Sigmoid colon (tissue), 7 donors: ENCODE measurements at places on chromosomes 7 and 10. TPM values are rescaled to one million over a fixed set of nuclear protein-coding genes. Genes with fewer than 3 reads are reported as not detected.

DNA sequence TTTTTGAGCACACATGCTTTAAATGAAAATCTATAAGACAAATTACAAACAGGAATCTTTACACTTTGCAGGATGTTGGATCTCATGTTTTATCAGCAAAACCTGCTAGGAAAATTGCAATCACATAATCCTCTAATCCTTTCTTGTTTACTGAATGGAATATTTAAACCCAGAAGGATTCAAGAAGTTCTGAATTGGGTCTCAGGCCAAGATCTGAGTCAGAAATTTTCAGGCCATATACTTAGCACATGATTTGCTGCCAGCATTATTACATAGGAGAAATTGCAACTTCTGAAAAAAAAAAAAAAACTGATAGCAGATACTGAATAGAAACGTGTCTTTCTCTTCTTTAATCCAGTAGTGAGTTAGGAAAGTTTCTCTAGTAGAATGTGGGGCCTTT lies 1005.3 kb upstream of the POT1 start:
- no peaks in the 10 kb centered on the region for H3K27me3 ChIP-seq
- no peak overlapping the region for H3K27ac ChIP-seq
- no peaks in the 10 kb centered on the region for H3K4me1 ChIP-seq

Gene LBX1
- total RNA-seq: not detected

DNA sequence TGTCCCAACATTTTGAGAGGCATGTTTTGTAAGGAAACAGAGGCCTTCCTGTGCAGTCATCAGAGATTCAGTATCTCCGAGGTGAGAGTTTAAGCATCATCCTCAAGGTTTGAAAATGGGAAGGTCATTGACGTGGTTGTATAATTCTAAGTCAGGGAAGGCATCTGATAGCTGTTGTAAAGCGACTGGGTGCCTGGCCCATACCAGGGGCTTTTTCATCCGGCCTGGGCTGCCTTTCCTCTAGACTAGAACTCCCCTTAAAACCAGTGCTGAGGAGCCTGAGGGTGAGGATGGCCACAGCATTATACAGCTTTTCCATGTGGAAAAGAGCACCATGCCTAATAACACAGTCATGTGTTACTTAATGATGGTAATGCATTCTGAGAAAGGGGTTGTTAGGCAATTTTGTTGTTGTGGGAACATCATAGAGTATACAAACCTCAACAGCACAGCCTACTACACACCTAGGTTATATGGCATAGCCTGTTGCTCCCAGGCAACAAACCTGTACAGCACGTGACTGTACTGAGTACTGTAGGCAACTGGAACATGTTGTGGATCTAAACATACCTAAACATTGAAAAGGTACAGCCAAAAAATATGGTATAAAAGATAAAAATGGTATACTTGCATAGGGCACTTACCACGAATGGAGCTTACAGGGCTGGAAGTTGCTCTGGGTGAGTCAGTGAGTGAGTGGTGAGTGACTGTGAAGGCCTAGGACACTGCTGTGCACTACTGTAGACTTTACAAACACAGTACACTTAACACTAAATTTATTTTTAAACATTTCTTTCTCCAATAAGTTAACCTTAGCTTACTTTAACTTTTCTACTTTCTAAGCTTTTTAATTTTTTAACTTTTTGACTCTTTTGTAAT lies 13.5 kb upstream of the CACUL1 start:
- H3K4me1 ChIP-seq: no peaks in the 10 kb centered on the region
- H3K27me3 ChIP-seq: no peaks in the 10 kb centered on the region
- DNase-seq: no peak
- no peak overlapping the region for H3K4me3 ChIP-seq
- H3K27ac ChIP-seq: no peak overlapping the region

GRCh38 chr10:116476461-116476860 lies 48.8 kb downstream of the PNLIPRP3 start:
- no peaks in the 10 kb centered on the region for H3K36me3 ChIP-seq
- peaks cover 21% of the 10 kb centered on the region for H3K4me1 ChIP-seq
- no peak overlapping the region for H3K27ac ChIP-seq
- H3K4me3 ChIP-seq: no peak overlapping the region
- no peaks in the 10 kb centered on the region for H3K27me3 ChIP-seq

DNA sequence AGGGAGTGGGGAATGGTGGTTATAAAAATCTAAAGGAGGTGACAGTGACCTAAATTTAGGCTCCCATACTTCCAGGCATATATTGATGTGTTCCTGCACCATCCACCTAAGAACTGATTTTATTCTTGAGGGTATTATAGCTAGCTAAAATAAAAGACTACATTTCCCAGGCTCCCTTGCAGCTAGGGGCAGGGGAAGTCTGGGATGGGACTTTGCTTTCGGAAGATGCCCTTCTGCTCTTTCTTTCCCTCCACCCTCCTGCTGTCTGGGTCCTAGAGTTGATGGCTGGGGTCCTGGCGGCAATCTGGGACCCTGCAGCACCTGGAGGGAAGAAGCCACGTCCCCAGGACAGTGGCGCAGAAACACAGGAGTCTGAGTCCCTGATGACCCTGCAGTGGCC lies 53.8 kb upstream of the SAMD8 start:
- H3K4me3 ChIP-seq: no peak overlapping the region
- H3K36me3 ChIP-seq: no peaks in the 10 kb centered on the region
- no peaks in the 10 kb centered on the region for H3K4me1 ChIP-seq
- DNase-seq: no peak
- H3K27me3 ChIP-seq: no peaks in the 10 kb centered on the region
- no peak overlapping the region for H3K27ac ChIP-seq

DNA sequence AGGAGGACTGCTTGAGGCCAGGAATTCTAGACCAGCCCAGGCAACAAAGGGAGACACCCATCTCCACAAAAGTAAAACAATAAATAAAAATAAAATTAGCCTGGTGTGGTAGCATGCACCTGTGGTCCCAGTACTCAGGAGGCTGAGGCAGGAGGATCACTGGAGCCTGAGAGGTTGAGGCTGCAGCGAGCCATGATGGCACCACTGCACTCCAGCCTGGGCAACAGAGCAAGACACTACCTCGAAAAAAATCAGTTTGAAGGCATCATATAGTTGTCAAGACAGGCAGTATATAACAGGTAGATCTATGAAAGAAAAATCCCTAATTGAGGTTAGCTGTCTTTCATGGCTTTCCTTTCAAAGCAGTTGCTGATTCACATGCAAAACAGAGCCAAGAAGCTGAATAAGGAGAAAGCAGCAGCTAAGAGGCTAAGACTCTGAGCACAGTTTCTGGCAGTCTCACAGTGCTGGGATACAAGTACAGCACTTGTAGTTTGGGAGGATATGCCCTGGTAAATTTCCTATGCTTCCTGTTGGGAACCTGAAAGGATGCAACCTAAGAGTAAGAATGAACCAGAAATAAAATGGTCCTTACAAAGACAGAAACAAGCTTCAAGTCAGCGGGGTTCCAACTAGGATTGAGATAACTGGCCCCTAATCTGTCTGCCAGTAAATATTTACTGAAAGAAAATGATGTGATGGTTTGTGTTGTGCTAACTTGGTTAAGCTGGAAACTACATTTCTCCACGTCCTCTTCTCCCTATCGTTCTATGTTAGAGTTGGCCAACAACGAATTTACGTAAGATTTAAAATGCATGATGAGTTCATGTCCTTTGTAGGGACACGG lies 368.5 kb upstream of the HPS1 start:
- no peak overlapping the region for H3K27ac ChIP-seq
- H3K4me1 ChIP-seq: no peaks in the 10 kb centered on the region
- H3K27me3 ChIP-seq: no peaks in the 10 kb centered on the region

Gene HMX2
- total RNA-seq: 0.55 TPM

GRCh38 chr7:31437250-31437865 lies 76.5 kb upstream of the ITPRID1 start:
- H3K4me3 ChIP-seq: no peak overlapping the region
- H3K27me3 ChIP-seq: no peaks in the 10 kb centered on the region
- H3K4me1 ChIP-seq: no peaks in the 10 kb centered on the region
- DNase-seq: no peak
- H3K27ac ChIP-seq: no peak overlapping the region
- H3K36me3 ChIP-seq: no peaks in the 10 kb centered on the region

Gene GNAI1
- total RNA-seq: 50.9 TPM

DNA sequence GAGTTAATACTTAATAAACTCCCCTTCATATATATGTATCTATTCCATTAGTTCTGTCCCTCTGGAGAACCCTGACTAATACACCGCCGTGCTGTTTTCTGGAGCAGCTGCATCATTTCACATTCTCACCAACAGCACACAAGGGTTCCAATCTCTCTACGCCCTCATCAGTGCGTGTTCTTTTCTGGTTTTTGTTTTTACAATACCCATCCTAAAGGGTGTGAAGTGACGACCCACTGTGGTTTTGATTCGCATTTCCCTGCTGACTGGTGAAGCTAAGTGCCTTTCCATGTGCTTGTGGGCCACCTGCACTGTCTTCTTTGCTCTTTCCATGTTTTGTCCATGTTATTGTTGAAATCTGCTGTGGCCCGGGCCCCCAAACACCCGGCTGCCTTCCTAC lies 11.0 kb upstream of the INSIG1 start:
- no peak overlapping the region for H3K4me3 ChIP-seq
- no peaks in the 10 kb centered on the region for H3K4me1 ChIP-seq
- no peak overlapping the region for H3K27ac ChIP-seq
- no peak for DNase-seq

Gene MLXIPL
- total RNA-seq: 2.5 TPM

- no peak for DNase-seq
- no peak overlapping the region for H3K4me3 ChIP-seq
- H3K27ac ChIP-seq: no peak overlapping the region
- no peaks in the 10 kb centered on the region for H3K36me3 ChIP-seq
- no peaks in the 10 kb centered on the region for H3K27me3 ChIP-seq
Observed at GRCh38 chr7:11911900-11912299, 79.9 kb upstream of the THSD7A start.

GRCh38 chr7:151232917-151233701 lies 826 bp downstream of the CHPF2 start:
- H3K27ac ChIP-seq: peak overlapping the region; percentile 84
- DNase-seq: peak; percentile 70
- H3K36me3 ChIP-seq: peaks cover 34% of the 10 kb centered on the region
- H3K4me3 ChIP-seq: peak overlapping the region; percentile 98
- peaks cover 18% of the 10 kb centered on the region for H3K4me1 ChIP-seq

DNA sequence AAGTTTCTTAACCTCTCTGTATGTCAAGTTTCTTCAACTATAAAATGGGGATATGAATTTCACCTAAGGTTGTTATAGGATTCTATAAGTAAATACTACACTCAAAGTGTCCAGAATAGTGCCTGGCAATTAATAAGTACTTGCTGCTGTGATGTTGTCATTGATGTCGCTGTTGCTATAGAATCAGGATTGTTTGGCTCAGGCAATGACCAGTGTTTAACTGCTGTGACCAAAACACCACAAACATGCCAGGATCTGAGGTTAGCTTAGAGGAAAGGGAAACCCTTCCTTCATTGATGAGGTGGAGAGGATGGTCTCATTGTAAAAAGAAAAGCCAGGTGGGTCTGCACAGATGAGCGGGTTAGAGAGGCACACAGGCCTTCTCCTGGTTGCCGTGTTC lies 223.1 kb upstream of the INHBA start:
- H3K27me3 ChIP-seq: no peaks in the 10 kb centered on the region
- H3K27ac ChIP-seq: no peak overlapping the region
- H3K4me3 ChIP-seq: no peak overlapping the region
- peaks cover 7% of the 10 kb centered on the region for H3K4me1 ChIP-seq

- H3K36me3 ChIP-seq: no peaks in the 10 kb centered on the region
- no peaks in the 10 kb centered on the region for H3K27me3 ChIP-seq
- DNase-seq: peak; percentile 45
Observed at GRCh38 chr7:159086301-159086925, 58.3 kb downstream of the VIPR2 start.

- H3K27ac ChIP-seq: no peak overlapping the region
- no peaks in the 10 kb centered on the region for H3K36me3 ChIP-seq
- no peak for DNase-seq
- no peaks in the 10 kb centered on the region for H3K27me3 ChIP-seq
- H3K4me3 ChIP-seq: no peak overlapping the region
- no peaks in the 10 kb centered on the region for H3K4me1 ChIP-seq
Observed at GRCh38 chr10:123229927-123230630, 75.9 kb downstream of the BUB3 start.

DNA sequence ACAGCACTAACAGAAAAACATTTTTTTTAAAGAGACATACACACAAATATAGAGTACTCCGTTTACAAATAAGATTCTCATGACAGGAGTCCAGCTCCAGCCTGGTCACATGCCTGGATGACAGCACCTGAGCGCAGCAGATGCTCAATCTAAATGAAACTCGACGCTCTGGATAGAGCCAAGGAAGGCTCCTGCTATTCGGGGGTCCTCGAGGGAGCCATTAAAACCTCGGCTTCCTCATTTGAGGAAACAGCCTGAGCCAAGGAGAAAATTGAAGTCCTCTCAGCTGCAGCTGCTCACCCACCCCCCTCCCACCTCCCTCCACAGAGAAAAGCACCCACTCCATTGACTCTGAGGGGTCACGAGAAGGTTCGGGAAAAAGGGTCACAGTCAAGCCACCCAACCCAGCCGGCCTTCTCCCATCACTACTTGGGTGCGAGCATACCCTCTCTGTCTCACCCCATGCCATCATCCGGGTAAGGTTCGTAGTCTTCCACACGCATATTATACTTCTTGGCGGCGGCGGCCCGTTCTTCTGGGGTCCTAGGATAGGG lies 673 bp downstream of the NDUFB8 start:
- H3K27me3 ChIP-seq: no peaks in the 10 kb centered on the region
- H3K36me3 ChIP-seq: peaks cover 23% of the 10 kb centered on the region
- peak overlapping the region; percentile 91 for H3K27ac ChIP-seq
- H3K4me1 ChIP-seq: peaks cover 22% of the 10 kb centered on the region

DNA sequence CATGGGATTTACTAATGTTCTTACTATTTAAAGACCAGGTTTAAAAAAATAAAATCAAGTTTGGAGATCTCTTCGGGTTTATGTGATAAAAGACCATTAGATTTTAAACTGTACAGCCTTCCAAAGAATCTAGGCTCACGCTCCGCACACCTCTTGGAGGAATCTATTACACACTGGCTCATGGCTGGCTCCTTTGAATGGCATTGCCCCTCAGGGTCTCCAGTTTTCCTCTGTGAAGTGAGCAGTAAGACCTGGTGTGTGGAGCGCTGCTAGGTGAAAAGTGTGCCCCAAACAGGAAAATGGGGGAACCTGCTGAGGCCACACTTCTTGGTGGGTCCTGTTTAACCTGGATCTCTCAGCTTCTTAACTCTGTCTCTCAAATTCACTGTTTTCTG lies 142.3 kb downstream of the KAT6B start:
- no peak overlapping the region for H3K4me3 ChIP-seq
- H3K27me3 ChIP-seq: no peaks in the 10 kb centered on the region
- no peaks in the 10 kb centered on the region for H3K36me3 ChIP-seq
- DNase-seq: no peak
- peaks cover 13% of the 10 kb centered on the region for H3K4me1 ChIP-seq
